HT-29 (cell line): ENCODE measurements at places on chromosomes 1 and 21. TPM values are rescaled to one million over a fixed set of nuclear protein-coding genes. Genes with fewer than 3 reads are reported as not detected.

VTCN1 gene
- not detected in 2 replicates for total RNA-seq

SYT14 gene
- total RNA-seq: not detected in 2 replicates

DNA sequence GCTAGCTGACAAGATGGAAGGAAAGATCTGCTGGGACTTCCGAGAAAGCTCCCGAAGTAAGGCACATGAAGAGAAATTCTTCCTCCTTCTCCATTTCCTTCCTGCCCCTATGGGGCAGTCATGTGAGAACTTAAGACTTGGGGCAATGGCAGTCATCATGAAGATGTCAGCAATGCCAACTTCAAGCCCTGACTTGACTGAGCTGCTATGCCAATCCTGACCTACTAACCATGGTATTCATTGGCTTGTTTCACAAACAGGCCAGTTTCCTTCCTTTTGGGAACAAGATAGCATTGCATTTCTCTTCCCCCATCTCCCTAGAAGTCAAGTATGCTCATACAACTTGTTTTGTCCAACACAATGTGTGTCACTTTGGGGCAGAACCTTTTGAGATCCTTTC lies 25.5 kb downstream of the GRIK1 start:
- no peak for DNase-seq

- no peak for DNase-seq
These were observed 15.3 kb upstream of the TMCO2 start for GRCh38 chr1:40232444-40232843.

DNA sequence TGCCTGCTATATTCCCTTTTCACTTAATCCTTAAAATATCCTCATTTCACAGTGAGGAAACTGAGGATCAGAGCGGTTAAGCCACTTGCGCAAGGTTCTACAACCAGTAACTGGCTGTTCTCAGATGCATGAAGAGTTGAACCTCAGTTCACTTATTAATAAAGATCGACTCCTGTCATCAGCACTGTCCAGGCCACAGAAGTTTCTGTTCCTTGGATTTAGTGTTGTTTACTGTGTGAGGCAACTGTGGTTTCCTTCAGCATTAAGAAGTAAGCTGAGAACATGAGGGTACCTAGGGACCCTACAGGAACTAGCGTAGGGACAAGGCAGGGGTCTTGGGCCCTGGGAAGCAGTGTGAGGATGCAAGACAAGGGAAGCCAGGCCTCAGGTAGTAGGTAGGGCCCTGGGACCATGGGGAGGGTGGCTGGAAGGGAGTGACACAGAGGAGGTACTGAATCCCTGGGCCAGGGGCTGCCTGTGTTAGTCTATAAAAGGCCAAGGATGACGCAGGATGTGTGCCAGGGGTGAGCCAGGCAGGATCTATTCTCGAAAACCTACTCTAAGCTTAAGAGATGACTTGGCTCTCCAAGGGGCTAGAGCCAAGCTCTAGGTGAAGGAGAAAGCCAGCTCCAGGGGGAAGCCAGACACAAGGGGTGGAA lies 181.2 kb upstream of the CSF3R start:
- no peak for DNase-seq

MAP3K7CL gene
- total RNA-seq: 1.9 and 3.0 TPM in 2 replicates

SYPL2 gene
- not detected in 2 replicates for total RNA-seq

GRCh38 chr1:89723863-89724262 lies 90.9 kb downstream of the LRRC8C start:
- no peak for DNase-seq

WDR64 gene
- total RNA-seq: not detected in 2 replicates

DNA sequence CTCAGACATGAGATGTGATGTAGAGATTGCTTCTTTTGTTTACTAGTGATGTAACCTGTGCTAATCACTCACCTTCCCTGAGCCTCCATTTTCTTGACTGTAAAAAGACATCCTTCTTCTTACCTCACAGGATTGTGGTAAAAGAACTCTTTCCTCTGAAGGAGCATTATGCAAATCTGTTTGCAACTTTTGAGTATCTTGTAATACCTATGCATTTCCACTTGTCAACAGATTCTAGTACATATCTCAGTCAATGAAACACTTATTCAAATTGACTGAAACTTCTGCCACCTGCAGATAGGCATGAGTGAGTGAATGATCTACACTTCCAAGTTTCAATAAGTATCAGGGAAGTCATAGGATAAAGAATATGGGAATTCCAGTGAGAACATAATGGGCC lies 174.7 kb downstream of the HHIPL2 start:
- DNase-seq: no peak

DNA sequence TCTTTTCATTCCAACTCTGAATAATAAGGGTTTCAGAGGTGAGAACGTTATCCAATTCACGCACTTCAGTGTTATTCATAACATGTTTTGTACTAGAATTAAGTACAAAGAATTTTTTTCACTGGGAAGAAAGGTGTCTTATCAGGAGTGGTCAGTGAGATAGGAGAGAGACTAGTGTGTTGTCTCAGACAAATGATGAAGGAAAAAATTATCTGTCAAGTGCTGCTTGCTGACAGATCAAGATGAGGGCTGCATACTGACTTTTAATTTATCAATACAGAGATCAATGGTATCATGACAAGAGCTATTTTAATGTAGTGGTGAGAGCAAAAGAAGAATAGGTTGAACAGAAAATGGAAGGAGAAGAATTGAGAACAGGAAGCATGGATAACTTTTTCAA lies 402.4 kb downstream of the KCNT2 start:
- no peak for DNase-seq
